NCI-H2081 (cell line): ENCODE measurements at places on chromosomes 12 and 14.

- no peak for DNase-seq
Measured at GRCh38 chr12:56469007-56469930, 891 bp downstream of the SPRYD4 start.

DNA sequence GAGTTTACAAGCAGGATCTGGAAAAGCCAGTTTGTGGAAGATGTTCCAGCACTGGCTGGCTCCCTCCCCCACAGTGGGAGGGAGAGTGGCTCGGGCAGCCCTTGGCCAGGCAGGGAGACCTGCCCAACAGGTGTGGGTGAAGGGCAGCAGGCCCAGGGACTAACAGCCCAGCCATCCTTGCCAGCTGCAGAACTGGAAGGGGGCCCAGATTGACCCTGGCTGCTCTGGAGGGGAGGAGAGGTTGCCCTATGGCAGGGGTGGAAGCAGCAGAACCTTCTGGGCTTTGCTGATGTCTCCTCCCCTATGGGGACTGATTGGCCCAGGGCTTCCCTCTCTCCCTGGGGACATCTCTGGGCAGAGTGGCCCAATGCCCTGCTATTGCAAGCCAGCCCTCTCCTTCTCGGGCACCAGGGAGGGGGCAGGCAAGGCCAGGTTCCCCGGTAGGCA is 20.5 kb downstream of the IRF2BPL start:
- DNase-seq: no peak

DNA sequence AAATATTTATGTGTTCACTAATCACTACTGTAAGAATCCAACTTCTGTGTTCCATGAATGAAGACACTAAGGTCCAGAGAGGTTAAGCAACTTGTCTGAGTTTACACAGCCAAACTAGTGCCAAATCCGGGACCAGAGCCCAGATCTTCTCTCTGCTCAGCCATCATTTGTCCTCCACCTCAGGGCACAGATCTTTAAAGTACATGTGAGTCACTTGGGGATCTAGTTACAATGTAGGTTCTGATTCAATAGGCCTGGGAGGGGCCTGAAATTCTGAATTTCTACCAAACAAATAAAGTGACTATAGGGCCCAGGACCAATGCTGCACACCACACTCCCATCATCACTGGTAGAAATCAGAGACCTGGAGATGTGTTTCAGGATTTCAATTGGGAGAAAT is 162.9 kb downstream of the GXYLT1 start:
- DNase-seq: no peak

DNA sequence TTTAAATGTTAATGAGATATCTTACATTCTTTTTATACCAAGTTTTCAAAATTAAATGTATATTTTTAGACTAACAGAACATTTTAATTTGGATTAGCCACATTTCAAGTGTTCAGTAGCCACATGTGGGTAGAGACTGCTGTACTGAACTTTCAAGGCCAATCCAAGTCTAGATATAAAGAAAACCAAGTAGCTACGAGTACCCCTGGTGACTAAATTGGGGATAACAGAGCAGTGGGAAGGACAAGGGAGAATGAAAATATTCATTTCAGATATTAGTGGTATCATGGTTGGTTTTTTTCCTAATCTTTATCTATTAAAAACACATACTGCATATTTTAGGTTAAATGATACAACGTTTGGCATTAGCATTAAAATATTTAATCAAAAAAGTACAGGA is 69.4 kb upstream of the RHOJ start:
- DNase-seq: peak; percentile 57

DNA sequence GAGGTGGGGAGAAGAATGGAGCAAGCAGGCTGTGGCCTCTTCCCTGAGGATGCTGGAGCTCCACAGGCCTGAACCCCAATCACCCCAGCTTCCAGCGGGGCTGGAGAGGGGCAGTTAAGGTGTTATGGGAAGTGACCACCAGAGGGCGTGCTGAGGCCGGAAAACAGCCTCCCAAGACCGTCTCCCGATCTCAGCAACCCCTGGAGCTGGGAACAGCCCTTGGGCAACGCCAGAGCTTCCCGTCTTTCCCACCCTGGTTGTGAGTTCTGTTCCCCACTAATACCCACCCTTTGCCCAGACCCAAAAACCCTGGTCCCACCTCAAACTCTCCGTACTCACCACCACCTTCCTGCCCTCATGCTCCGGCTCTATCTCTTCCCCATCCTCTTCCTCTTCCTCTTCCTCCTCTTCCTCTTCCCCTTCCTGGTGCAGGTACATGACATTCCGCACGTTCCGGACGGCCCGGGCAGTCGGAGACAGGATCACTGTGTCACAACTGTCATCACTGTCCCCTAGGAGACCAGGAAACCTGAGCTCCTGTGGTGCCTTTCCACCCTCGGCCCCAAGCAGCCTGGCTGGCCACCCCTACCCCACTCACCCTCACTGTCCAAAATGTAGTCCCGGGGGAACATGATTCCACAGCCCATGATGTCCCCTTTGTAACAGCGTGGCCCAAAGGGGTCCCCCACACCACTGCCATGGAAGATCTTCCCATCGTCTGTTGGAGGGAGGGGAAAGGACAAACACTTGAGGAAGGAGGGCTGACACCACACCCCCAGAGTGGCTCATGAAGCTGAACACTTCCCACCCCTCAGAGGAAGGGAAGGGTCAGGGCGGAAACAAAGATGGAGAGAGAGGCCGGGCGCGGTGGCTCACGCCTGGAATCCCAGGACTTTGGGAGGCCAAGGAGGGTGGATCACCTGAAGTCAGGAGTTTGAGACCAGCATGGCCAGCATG is 12.9 kb downstream of the SPRYD3 start:
- peak; percentile 68 for DNase-seq

GRCh38 chr14:30994681-30995620 is 30.5 kb upstream of the AP4S1 start:
- no peak for DNase-seq
